ENCODE measurements at places on chromosomes 4 and X. TPM values are rescaled to one million over a fixed set of nuclear protein-coding genes. Genes with fewer than 3 reads are reported as not detected.

The DCHS2 gene
- total RNA-seq: 0.89 TPM

The FRMD7 gene
- not detected for total RNA-seq

The PAGE2 gene
- not detected for total RNA-seq

The FAT4 gene
- 26.9 TPM for total RNA-seq

The SLC35A2 gene
- total RNA-seq: 27.2 TPM

The SPATA4 gene
- 4.9 TPM for total RNA-seq

The SSX4B gene
- not detected for total RNA-seq

The RWDD4 gene
- total RNA-seq: 2.1 TPM

The LGI2 gene
- not detected for total RNA-seq

The HMGB3 gene
- total RNA-seq: 8.1 TPM

The NSG1 gene
- total RNA-seq: 0.29 TPM

The CTAG1B gene
- total RNA-seq: not detected

The STK26 gene
- 7.3 TPM for total RNA-seq

The UGT2B10 gene
- not detected for total RNA-seq

The PAGE2B gene
- not detected for total RNA-seq

The DCAF8L2 gene
- total RNA-seq: not detected

The STARD8 gene
- total RNA-seq: 14.7 TPM

All from upper lobe of left lung (tissue), 6 donors.